ENCODE measurements at places on chromosomes 1 and 21.

DNA sequence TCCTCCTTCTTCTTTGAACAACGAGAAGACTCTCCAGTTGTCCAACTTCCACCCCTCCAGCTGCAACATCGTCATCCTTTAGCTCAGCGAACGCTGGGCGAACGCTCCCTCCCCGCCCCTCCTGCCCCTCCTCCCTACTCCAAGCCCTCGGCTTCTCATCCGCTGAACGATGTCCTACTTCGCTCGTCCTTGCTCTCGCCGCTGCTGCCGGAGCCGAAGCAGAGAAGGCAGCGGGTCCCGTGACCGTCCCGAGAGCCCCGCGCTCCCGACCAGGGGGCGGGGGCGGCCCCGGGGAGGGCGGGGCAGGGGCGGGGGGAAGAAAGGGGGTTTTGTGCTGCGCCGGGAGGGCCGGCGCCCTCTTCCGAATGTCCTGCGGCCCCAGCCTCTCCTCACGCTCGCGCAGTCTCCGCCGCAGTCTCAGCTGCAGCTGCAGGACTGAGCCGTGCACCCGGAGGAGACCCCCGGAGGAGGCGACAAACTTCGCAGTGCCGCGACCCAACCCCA is at the start of gene BCAN:
Gene BCAN (plus strand): TSS at position 357 of the 504 bp plus-strand sequence. CDS start 3,938 bp downstream, outside the sequence.
- peak; percentile 73 for DNase-seq

DNA sequence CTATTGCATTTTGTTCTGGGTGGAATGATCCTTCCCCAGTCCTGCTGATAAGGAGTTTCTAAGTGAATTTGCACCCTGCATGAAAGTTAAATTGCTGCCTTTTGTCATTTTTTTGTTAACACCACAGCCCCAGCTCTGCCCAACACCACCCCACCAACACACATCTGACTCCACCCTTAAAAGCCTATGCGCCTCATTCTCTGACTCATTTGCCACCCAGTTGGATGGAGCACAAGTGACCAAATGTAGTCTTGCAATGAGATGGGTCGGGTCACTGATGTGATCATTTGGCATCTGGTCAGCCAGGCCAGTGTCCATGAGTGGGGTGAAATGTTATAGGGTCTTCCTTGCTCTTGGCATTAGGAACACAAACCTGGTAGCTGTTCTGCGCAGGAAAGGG is 256.8 kb downstream of the KAZN start:
- no peak for DNase-seq

DNA sequence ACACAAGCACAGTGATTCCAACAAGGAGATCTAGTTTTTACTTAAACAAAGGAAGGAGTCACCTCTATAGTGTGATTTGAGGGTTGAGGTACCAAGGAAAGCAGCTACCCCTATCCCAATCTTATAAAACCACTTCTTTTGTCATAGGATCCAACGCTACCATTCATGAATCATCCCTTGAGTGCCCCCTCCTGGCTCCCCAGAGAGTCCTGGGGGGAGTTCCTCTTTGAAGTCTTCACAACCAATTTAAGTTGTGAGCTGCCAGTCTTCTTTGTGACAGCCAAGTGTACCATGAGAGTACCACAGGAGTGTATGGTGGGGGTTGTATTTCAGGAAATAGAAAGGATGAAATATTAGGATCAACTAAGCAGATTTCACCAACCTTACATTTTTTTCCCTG is 39.1 kb upstream of the NHLH2 start:
- no peak for DNase-seq

DNA sequence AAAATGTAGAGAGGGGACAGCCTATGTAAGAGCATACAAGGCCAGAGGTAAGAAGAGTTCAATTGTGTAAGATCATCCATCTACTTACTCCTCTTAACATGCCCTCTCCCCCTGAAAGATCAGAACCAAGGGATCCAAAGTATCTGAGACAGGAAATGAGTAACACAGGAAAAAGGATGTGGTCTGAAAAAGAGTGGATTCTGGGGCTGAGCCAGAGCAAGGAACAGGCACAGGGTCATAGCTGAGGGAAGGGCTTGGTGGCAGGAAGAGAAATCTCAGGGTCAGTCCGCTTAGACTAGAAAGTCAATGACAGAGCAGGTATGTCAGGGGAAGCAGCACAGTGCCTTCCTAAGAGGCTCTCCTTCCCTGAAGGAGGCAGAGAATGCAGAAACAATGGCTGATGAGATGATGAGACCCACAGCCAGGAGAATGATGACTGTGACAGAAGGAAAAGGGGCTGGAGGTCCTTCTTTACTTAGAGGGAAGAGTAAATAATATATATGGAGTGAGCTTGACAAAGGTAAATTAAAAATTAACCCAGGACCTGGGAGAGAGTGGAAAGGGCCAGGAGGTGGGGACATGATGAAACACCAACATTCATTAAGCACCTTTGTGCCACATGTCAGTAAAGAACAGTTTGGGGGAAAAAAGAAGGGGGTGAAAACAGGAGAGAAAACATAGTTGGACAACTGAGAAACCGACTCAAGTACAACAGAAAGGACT is 26.2 kb upstream of the A3GALT2 start:
- no peak for DNase-seq

- DNase-seq: no peak
Observed at GRCh38 chr1:214445831-214446614, 105.4 kb downstream of the PTPN14 start.

DNA sequence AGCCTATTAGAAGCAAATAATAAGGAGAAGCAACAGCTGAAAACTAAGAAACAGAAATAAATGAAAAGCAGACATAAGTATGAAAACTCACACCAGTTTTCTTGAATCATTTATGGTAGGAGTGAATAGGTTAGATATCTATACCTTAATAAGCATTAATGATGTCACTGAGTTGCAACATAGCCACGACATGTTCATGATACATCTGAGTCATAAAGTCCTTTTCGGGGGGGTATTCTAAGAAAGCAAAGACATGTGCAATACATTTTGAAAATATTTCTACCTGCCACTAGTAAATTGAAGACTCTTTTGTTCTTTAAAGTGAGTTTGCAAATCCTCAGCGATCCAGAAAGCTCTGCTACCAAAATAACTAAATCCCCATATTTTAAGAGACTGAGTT is 7.2 kb downstream of the CD34 start:
- no peak for DNase-seq

GRCh38 chr1:68421350-68421749 is 28.4 kb downstream of the RPE65 start:
- DNase-seq: no peak

GRCh38 chr1:188715566-188715965 is 1762.1 kb downstream of the BRINP3 start:
- no peak for DNase-seq

DNA sequence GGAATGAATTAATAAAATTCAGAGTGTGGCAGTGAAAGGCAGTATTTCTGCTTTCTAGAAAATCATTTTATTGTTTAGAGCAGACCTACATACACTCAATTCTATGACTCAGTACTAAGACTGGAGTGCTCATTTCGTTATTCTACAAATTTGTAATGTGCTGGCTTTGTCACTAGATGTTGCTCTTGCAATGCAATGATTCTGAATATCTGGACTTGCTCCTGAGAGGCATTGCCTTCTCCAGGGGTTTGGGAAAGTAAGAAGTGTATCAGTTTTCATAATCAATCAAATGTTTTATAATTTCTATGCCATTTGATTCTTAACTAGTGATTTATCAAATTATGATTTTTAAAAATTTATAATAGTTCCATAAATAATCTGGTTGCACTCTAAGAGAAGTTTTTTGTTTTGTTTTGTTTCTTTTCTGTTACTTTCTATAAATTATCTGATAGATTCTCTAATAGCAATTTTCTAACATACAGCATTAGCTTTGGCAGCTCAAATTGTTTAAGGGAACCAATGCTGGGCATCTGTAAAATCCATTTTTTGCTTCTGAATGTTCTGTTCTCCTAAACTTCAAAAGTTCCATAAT is 280.5 kb upstream of the SGIP1 start:
- no peak for DNase-seq

DNA sequence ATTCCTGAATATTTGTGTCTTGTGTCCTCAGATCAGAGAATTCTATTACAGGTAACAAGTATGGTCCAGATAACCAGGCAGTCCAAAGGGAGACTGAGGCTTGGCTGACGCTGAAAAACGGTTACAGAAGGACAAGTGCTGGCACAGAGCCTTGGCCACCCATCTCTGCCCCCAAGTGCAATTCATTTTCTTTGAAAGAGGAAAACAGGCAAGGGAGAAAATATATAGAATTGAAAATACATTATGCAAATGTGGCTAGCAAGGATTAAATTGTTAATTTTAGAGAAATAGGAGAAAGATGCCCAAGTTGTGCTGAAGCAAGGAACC is 1.2 kb downstream of the SORT1 start:
- DNase-seq: no peak

- DNase-seq: no peak
Observed at GRCh38 chr21:45255381-45256020, 32.2 kb downstream of the POFUT2 start.

DNA sequence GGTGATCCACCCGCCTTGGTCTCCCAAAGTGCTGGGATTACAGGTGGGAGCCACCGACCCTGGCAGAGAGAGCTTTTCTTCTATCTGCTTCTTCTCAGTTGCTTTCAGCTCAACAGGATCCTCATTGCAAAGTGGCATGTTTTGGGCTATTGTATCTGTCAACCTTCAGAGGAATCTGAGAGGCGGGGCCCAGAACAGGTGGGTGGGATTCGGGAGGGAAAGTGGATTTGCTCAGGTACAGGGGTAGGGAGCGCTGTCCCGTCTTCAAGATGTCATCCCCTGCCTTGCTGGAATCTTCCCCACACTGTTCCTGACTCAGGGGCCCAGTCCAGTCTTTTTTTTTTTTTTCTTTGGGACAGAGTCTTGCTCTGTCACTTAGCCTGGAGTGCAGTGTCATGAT is 26.9 kb upstream of the RCC2 start:
- no peak for DNase-seq

DNA sequence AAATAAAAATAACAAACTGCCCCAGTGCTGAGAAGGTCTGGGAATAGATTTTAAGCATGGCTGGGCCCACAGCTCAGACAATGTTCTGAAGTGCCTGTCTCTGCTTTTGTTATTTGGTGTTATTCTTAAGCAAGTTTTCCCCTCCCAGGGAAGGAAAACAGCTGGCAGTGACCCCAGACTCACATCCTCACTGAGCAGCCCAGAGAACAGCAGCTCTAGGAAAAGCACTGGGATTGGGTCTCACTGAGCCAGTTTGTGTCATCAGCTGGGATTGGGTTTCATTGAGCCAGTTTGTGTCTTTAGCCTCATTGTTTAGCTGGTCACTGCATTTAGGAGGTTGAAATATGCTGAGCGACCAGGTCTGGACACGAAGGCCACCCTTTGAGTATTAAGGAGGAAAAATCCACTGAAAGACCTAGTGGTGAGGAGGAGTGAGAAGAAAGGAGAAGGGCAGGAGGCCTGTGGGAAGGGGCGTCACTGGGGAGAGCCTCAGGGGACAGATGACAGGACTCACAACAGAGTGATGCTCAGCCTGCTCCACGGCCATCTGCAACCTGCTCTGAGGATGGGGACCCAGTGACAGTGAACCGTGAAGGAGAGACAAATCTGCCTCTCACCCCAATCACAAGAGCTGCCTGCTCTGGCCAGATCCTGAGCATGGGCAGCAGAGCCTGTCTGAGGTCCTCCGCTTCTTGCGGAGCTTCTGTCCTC is 103.8 kb downstream of the TOMM20 start:
- no peak for DNase-seq
